ENCODE measurements at places on chromosomes 6 and 20.

- peak; percentile 57 for DNase-seq
These were observed 303.3 kb upstream of the MMS22L start for GRCh38 chr6:97586344-97586743.

GRCh38 chr6:163883984-163884383, 469.5 kb downstream of the QKI start:
- no peak for DNase-seq

GRCh38 chr6:87293526-87293925, 28.9 kb upstream of the SMIM8 start:
- no peak for DNase-seq

- DNase-seq = no peak
These were observed 93.9 kb downstream of the SPTLC3 start for GRCh38 chr20:13102694-13103093.

DNA sequence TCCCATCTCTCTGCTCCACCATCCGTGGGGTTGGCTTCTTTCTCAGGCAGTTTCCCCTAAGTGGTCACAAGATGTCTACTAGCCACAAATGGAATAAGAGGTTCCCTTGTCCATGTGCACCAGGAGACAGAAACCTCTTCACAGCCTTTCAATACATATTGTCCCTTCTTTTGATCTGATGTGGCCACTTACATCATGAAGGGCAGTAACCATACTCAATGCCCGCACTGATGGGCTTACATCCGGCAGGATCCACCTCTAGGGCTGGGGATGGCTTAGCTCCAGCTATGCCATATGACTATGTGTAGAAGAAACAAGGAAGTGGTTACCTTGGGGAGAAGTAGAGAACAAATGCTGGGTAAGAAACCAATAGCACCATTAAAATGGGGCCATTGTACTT, 64.4 kb downstream of the PLEKHG1 start:
- DNase-seq = no peak

Data from neural progenitor cell (in vitro differentiated cells).